Activated naive CD8-positive, alpha-beta T cell treated with anti-CD3 and anti-CD28 coated beads, Interleukin-2, amount 50 U/mL, for 24 hours (primary cell): ENCODE measurements at places on chromosomes 3 and 15.

GRCh38 chr3:191492601-191493000 lies 31.6 kb downstream of the PYDC2 start:
- DNase-seq, result no peak

- peak; percentile 51 for DNase-seq
These were observed 762 bp downstream of the NCK1 start for GRCh38 chr3:136862617-136863322.

- DNase-seq, result no peak
These were observed 976.0 kb downstream of the ROBO1 start for GRCh38 chr3:78791753-78792152.

GRCh38 chr3:148158210-148158609 lies 539.5 kb upstream of the AGTR1 start:
- DNase-seq, result no peak

GRCh38 chr3:114270019-114270418 lies 23.8 kb upstream of the TIGIT start:
- DNase-seq, result no peak

- DNase-seq, result no peak
These were observed 534.4 kb downstream of the ZNF385D start for GRCh38 chr3:21216598-21216997.

- peak; percentile 4 for DNase-seq
These were observed 5.0 kb upstream of the LRRFIP2 start for GRCh38 chr3:37179144-37179967.

- DNase-seq, result no peak
These were observed 486.3 kb upstream of the PROK2 start for GRCh38 chr3:72271216-72271615.

DNA sequence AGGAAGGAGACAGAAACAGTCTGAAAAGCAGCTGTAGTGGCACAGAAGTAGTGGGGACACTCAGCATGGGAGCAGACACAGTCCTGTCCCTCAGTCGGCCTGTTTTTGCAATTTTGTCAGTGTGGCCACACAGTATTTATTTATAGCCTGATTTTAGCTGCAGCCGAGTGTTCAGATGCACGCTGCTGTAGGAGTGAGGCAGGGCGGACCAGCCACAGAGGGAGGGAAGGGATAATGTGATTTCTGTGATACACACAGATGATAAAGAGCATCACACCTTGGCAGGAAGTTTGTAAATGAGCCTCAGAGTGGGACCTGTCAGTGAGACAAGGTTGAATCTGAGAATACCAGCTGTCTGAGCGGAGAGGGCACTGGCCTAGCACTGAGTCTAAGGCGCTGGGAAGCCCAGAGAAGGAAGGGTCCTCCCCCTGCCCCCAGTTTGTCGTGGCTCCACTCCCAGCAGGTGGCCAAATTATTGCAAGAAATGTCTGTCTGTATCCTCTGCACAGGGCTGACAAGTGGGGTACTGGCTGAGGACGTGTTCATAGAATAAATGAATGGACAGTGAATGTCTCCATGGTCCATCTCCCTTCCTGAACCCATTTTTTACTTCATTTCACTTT lies 3.8 kb downstream of the PSTPIP1 start:
- no peak for DNase-seq

DNA sequence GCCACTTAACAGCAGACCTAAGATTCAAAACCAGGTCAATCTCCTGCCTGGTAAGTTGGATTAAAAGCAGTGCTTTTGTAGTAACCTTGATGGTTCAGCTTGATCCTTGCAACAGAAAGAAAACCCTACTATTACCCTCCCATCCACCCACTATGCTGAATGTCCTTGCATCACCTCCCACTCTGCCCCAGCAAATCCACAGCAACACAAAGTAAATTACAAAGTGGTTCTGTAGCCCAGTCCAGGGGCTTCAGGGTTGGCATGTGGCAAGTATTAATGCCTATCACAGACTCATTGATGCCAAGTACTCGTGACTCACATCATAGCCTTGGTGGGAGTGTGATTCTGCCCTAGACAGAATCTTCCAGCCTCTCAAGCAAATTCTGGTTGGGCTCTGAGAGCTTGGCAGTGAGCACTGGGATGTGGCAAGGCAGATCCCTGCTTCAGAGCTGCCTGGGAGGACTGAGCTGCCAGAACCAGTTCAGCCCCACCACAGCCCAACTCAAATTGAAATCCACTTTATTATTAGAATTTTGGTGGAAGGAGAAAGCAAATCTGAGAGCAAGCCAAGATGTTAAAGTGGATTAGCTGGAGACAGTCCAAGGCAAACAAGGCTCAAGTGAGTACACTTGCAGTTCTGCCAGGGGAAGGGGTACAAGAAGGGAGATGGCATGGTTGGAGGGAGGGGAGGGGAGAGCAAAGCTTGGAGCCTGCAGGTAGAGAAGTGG lies 225.8 kb upstream of the UMPS start:
- no peak for DNase-seq

- DNase-seq, result no peak
These were observed 44.9 kb downstream of the P2RY1 start for GRCh38 chr3:152879790-152880174.

GRCh38 chr3:22908989-22909507 lies 294.1 kb upstream of the UBE2E2 start:
- DNase-seq, result no peak

- DNase-seq, result no peak
These were observed 17.1 kb downstream of the ZBED2 start for GRCh38 chr3:111577798-111578685.

- no peak for DNase-seq
These were observed 56.8 kb downstream of the CCR4 start for GRCh38 chr3:33008282-33008681.

- no peak for DNase-seq
These were observed 104.9 kb downstream of the AQP9 start for GRCh38 chr15:58243070-58243469.

DNA sequence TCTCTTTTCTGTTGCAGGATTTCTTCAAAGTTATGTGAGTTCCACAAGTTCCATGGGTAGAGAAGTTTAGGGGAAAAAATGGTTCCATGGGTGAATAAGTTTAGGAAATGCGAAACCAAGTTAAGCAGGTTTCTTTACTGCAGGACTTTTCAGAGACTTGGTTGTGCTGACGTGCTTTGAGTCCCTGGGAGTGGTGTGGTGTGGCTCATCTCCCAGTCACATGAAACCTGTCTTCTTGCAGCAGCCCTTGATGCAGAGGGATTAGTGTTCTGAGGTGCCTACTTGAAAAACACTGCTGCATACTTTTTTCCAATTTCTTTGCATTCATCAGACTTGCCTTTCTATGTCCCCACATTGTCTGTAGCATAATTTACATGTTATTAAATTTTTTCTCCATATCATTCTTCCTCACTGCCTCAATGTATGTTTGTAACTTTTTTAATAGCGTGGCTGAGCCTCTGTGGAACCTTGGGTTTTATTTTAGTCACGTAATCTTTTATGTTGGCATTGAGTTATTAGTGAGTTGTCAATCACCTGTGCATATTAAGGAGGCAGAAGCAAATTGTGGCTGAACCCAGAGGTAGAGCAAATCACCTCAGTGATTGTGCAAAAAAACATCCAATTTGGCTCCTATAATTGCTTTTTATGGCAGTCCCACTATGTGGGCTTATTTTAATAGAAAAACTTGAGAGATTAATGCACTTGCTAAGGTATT lies 115.6 kb downstream of the CACNA2D3 start:
- DNase-seq, result no peak

GRCh38 chr3:47485812-47486211 lies 10.1 kb upstream of the SCAP start:
- DNase-seq, result no peak

- no peak for DNase-seq
These were observed 9.6 kb downstream of the LRRK1 start for GRCh38 chr15:100928632-100929280.

GRCh38 chr3:111190518-111190917 lies 118.9 kb downstream of the NECTIN3 start:
- no peak for DNase-seq

GRCh38 chr3:186487819-186488218 lies 56.4 kb downstream of the CRYGS start:
- no peak for DNase-seq

DNA sequence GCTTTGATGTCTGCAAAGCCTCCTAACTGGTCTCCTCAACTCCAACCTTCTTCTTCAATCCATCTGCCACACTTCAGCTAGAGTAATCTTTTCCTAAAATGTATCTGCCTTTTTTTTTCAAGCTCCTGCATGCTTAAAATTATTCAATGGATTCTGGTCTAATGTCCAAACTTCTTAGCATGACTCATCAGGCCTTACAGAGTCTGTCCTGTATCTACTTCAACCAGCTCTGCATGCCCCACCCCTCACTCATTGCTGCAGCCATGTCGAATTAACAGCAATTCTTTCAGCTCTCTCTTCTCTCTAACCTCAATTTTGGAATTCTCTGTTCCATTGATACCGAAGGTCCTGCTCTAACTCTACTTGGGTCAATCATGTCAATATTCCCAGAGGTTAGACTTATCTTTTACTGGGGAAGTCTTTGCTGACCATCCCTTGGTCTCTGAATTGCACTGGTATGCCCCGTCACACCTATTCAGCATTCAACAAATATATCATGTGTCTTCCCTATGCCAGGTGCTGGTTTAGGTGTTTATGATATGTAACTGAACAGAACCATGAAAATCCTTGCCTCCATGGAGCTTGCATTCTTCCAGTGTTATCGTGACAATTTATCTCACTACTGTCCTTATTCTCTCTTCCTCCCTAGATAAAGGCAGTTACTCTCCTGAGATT lies 88.5 kb upstream of the NANOGP8 start:
- DNase-seq, result no peak

DNA sequence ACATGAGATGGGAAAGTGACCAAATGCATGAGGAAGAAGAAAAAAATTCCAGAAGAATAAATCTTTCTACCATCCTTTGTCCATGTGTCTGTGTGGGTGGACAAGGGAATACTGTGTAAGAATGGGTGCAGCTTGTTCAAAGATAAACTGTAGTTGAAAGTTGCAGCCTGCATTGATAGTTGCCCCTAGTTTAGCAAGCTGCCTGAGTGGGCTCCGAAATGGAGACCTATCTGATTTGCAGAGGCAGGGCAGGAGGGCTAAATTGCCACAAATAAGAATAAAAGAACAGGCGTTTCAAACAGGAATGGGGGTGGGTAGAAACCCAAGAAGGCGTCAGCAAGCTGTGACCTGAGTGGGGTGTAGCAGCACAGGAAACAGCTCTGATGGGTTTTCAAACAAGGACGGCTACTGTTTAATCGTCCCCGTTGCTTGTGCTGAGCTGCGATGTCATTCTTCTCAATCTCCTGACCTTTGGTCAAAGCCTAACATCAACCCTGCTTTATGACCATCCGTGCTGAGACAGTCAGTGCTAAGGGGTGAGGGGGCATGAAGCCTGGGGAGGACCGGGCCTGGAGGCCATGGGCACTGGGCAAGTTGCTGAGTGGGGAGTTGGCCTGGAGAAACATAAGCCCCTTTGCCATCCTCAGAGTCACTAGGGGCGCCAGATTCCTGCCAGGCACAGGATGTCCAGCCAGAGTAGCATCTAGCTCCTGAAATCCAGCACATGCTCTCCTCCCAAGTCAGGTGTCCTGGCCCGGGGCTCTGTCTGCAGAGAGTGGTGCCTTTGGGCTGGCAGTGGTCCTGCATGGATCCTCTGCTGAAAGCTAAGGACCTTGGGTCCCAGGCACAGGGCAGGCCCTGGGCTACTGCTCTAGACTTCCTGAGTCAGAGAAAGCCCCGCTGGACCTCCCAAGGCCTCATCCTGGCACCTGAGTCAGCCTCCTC lies 19.2 kb upstream of the C15orf39 start:
- no peak for DNase-seq

GRCh38 chr15:92870010-92870591 lies 30.0 kb upstream of the CHD2 start:
- DNase-seq, result no peak

GRCh38 chr3:52839268-52839575 lies 4.4 kb upstream of the MUSTN1 start:
- DNase-seq, result no peak

DNA sequence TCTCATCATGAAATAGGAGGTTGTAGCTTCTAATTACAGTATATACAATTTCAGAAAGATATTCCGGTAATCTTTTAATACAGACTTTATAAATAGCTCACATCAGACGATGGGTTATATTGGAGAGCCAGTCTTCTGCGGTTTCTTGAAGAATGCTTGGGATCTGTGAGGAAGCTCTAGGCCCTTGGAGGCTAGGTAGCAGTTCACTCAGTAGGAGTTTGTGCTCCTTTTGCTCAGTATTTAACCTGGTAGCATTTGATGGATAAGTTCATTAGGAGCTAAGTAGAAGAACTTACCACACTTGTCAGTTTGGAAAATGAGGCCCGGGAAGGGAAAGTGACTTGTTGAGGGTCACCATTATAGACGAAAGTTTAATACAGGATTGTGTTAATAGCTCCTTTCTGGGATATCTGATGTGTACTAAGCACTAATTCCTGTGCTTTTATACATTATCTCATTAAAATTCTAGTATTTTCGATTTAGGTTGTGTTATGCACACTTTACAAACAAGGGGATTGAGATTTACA lies 2.8 kb downstream of the FNDC3B start:
- no peak for DNase-seq

DNA sequence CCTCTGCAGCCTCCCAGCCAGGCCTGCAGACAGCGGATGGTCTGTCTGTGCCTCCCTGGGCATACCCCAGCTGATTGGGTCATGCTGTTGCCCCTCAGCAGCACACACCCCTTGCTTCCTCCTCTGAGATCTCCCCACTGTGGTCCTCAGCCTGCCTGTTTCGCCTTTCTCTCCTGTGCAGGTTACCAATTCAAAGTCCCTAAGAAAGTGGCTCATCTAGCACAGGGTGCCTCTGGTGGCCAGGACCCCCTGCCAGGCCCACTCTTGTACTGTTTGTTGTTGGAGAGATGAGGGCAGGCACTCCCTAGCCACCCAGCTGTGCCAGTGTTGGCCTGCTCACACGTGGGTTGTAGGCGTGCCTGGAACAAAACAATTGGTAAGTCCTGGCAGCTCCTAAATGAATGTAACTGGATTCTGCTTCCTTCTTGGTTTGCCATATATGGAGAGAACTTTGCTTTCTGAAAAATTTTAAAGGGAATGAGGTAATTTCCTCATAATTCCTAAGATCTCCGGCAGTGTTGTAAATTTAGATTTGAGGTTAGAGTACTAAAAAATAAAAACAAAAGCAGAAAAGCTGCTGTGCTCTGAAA lies 213.2 kb upstream of the IL12A start:
- DNase-seq, result no peak

DNA sequence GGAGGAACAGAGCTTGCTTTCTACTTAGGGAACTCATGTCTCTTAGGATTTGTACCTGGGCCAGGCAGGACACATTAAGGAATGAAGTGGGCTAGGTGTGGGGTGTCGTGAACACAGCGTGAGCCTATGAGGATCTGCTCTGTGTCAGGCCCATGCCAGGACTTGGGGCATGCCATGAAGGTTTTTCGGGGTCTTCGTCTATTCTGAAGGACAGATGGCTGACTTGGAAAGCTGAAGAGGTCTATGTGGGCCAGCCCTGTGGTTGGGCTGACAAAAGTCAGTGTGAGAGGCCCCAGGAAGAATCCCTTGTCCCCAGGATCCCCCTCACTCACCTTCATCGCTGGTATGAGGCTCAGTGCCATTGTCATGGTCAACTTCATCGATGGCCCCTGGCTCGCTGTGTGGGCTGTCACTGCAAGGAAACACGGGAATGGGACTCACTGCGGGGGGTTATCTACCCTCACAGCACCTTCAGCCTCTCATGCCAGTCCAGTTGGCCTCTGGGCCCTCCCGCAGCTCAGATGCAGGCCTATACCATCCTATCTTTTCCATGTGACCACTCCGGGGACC lies 46.8 kb upstream of the RAD18 start:
- DNase-seq, result no peak
